Tibial artery (tissue), 4 donors: ENCODE measurements at places on chromosomes 12 and 14.

DNA sequence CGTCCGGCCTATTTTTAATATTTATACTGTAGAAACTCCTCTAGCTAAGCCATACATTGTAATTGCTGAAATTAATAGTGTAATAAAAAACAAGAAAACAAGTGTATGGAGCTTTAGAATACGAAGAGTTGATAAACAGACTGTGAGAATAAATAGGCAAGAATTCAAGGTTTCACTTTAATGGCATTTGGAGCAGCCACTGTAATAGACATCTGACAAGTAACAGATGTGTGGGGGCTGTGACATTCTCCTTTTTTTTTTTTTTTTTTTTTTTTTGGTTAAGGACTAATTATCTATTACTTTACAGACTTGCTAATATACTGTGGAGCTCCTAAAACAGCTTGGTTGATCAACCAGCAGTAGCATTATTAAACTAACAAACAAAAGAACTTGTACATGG is 42.1 kb upstream of the CFAP54 start:
- no peak for DNase-seq

- no peak for DNase-seq
Observed at GRCh38 chr12:116153983-116154382, 123.5 kb downstream of the MED13L start.

DNA sequence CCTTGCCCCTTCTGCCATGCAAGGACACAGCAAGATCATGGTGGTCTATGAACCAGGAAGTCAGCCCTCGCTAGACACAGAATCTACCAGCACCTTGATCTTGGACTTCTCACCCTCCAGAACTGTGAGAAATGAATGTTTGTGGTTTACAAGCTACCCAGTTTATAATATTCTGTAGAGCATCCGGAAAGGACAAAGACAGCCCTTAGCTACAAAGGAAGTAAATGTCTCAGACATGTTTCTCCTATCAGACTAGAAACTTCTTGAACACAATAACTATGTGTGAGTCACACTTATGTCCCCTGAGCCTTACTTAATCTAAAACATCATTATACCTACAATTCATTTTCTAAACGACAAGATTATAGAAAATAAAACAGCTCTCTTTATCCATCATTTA is 176.7 kb downstream of the KLHL28 start:
- DNase-seq, result no peak

DNA sequence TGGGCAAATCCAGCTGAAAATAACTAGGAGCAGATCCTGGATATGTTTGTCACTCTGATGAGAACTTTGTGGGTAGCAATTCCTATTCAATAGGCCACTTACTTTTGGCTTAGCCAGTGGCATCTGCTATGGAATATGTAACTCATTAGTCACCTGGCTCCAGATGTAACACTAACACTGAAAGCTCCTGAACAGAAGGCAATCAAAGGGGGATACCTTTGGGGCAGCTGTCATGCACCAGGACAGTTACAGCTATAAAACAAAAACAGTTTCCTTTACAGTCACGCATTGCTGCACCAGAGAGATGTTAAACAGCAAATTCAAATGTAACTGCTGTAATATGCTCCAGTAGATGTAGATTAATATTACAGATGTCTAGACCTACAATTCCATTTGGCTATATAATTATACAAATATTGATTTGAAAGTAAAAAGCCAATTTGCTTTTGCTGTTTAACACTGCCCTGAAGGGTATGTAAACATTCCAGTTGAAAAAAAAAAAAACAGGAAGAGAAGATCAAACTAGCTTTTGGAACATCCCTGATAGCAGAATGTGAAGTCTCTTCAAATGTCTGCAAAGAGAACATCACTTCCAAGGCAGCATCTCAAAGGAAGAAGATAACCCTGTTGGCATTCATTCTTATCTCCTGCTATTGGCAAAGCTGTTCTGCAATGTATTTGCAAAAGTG is 18.4 kb downstream of the RACGAP1 start:
- DNase-seq, result no peak

GRCh38 chr12:4051596-4051995 is 178.4 kb upstream of the PARP11 start:
- no peak for DNase-seq

- DNase-seq, result peak; percentile 31
Observed at GRCh38 chr14:68666899-68667298, 126.0 kb downstream of the ZFP36L1 start.

- DNase-seq, result no peak
Observed at GRCh38 chr12:127896661-127897060, 370.3 kb upstream of the TMEM132C start.

DNA sequence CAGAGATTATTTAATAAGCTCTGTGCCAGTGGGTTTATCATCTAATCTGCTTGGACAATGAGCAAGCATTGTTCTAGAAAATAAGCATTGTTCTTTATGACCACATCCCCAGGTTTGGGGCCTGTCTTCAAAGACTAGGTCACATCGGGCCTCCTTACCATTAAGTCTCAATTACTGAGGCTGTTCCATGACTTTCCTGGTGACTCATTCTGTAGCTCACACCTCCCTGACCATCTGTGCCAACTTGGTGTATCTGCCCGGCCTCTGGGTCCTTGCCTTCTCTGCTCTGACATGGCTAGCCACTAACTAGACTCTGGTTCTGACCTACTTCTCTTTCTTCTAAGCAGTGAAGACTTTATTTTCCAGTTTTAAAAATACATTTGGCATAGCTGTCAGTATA is 44.4 kb upstream of the PLEKHA5 start:
- no peak for DNase-seq

DNA sequence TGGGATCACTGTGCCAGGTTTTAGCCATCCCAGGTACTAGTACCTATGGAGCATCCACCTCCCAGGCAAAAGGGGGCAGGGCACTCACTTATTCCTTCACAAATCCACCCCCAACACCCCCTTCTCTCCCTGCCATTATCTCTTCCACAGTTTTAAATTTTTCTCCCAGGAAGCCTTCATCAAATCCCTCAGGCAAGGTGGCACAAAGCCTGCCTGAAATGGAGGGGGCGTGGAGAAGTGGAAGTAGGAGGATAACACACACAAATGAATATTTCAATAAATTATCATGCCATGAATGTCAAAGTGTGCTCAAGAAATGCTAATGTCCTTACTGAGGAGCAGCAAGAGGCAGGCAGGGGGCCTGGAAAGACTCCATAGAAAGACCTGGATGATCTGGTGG is 4.7 kb upstream of the CHST11 start:
- no peak for DNase-seq
